Stimulated activated CD4-positive, alpha-beta T cell treated with anti-CD3 and anti-CD28 coated beads, Interleukin-15, amount 100 ng/mL, for 1 hour (primary cell): ENCODE measurements at places on chromosomes 1 and 21.

DNA sequence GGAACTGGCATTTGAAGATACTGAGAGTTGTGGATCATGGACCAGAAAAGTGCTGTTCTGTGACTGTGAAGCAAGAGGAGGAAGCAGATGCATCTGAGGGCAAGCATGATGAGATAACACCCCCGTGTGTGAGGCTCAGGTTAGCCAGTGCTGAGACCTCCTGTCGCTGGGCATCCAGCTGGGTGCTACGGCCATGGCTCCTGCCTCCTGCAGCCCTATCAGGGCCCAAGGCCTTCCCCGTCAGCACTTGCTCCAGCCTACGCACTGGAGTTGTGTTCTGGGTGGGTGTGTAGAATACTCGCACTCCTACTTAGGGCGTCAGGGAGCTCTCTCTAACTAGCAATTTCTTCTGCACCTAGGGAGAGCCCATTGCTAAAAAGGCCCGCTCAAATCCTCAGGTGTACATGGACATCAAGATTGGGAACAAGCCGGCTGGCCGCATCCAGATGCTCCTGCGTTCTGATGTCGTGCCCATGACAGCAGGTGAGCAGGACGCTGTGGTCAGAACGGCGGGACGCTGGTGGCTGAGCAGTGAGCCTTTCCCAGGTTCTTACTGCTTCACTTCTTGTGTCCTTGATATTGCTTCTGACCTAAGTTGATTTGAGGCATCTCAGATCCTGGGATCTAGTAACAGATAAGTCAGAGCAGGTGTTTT lies 6.5 kb downstream of the PPIE start:
- no peak for DNase-seq

- DNase-seq = no peak
Measured at GRCh38 chr1:16076031-16076864, 2.8 kb upstream of the FAM131C start.

GRCh38 chr1:18743233-18743632 lies 112.6 kb downstream of the PAX7 start:
- no peak for DNase-seq

GRCh38 chr21:15999741-16000140 lies 270.0 kb downstream of the USP25 start:
- no peak for DNase-seq

- no peak for DNase-seq
Measured at GRCh38 chr1:35882586-35882944, 444 bp upstream of the AGO1 start.

DNA sequence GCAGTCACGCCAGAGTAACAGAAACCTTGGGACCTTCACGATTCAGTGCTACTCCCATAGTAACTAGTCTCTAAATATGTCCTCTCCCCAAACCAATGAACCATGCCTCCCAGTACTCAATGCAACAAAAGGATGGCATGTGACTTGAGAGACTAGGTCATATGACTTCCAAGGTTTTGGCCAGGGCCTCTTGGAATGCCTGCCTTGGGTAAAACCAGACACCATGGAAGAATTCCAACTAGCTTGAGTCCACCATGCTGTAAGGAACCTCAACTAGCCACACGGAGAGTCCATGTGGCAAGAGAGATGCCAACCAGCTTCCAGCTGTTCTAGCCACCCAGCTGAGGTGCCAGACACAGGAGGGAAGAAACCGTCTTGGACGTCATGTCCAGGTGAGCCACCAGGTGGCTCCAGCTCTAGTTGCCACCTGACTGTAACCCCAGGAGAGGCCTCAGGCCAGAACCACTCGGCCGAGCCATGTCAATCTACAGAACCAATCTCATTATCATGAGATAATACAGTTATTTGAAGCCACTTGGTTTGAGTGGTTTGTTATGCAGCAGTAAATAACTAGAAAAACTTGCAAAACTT lies 115.0 kb downstream of the SYF2 start:
- peak; percentile 11 for DNase-seq

DNA sequence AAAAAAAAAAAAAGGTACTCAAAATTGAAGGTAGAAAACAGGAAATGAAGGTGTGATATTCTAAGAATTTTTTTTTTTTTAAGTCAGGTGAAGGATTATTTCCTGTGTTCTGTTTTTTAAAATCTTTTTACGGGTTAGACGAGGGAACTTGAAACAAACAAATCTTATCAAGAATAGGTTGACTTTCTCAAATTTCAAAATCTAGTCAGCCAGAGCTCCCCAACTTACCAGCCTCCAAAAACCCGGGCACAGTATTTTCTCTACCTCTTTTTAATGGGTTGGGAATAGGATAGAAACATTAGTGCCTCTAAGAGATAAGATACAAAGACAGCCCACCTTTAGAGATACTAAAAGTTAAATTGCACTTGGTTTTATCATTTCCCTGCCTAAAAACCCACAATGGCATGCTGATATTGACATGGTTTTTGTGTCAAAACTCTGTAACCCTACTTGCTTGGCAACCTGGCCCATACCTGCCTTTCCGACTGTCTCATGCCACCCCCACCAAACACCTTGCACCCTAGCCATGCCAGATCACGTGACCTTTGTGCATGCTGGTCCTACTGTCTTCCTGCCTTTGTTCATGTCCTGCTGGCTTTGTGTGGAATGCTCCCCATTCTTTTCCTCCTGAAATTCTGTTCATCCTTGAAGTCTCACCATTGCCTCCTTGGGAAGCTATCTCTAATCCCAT lies 4.2 kb downstream of the RCAN3 start:
- DNase-seq = no peak

GRCh38 chr1:116457946-116458604 lies 85.0 kb downstream of the ATP1A1 start:
- DNase-seq = no peak

DNA sequence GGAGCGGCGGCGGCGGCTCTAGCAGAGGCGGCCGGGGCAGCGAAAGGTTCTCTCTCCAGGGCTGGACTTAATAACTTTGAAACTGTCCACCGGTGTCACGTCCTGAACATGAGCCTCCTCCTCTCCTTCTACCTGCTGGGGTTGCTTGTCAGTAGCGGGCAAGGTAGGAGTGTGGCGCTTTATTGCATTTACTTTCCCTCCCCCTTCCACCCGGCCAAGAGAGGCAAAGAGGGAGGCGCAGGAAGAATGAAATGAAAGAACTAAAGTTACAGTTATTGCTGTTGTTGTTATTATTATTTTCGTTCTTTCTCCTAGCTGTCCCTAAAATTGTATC lies 214 bp downstream of the NCAM2 start:
- DNase-seq = no peak

DNA sequence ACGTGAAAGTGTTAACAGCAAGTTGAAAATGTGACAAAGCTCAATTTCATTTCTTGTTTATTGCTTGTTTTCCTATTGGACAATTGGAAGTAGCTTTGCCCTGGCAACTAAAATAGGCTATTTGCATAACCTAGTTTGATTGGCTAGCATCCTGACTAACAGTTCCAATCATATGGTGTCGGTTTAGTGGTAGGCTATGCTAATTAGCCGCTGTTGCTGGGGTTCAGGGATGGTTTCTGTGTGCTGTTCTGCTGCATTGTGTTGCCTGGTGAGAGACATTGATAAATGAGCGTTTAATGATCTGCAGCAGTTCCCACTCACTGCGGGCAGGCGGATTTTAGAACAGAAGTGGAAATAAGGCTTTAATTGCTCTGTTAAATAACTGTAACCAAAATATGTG lies 68.5 kb downstream of the DYRK1A start:
- no peak for DNase-seq

- peak; percentile 24 for DNase-seq
Measured at GRCh38 chr1:223189903-223190724, 47.1 kb upstream of the TLR5 start.

- DNase-seq = no peak
Measured at GRCh38 chr1:58395355-58395754, 151.2 kb downstream of the OMA1 start.

- no peak for DNase-seq
Measured at GRCh38 chr1:246063013-246063616, 444.0 kb downstream of the SMYD3 start.
